H1 (cell line): ENCODE measurements at places on chromosomes 16 and 17.

DNA sequence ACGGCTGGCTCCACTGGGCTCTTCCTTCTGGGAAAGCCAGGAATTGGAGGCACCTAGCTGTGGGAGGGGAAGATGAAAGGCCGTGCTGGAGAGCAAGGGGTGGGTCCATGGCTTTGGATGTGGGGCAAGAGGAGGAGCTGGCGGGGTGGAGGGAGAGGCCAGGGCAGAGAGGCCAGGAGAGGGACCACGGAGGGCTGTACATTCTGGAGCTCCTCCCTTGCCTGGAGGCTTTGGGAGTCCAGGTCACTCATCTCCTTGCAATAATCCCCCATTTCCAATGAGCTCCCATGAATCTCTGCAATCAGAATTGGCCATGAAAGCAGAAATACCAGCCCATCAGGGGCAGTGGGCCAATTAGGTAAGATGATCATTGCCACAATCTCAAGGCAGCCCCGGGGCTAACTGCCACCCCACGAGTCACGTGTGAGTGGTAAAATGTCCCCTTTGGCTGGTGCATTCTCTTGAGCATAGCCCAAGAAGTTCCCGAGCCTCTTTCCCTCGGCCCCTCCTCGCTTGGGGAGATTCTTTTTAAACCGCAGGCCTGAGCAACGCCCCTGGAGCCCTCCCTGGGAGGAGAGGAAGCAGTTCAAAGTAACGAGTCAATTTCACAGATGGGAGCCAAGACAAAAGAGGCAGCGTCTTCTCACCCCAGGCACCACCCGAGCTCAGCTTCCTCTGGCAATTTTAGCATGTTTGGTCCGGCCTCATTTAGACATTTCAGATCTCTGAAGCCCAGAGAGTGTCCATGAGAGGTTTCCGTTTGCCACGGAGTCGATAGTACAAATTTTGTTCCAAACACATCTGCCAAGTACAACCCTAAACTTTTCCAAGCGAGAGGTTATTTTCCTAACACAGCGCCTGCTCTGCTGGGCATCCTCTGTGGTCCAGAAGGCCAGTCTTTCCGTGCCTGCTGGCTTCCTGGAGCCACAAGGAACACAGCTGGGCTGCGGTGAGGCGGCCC, 13.4 kb downstream of the RTN4RL1 start:
- DNase-seq: no peak

DNA sequence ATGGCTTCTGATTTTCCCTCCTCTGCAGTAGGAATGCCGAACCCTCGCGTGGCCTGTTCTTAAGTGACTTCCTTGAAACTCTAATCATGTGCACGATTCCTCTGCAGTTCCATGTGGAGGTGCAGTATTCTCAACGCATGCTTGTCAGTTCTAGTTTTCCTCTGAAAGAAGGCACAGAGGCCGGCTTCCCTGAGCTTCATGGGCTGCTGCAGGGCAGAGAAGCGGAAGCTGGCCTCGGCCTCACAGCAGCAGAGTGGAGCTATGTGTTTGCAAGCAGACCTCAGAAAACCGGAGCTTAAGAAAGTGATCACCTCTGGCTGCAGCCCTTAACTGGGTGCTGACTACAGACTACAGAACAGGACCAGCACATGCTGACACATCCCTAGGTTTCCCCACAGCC, 500.7 kb downstream of the GRIN2A start:
- DNase-seq: no peak

DNA sequence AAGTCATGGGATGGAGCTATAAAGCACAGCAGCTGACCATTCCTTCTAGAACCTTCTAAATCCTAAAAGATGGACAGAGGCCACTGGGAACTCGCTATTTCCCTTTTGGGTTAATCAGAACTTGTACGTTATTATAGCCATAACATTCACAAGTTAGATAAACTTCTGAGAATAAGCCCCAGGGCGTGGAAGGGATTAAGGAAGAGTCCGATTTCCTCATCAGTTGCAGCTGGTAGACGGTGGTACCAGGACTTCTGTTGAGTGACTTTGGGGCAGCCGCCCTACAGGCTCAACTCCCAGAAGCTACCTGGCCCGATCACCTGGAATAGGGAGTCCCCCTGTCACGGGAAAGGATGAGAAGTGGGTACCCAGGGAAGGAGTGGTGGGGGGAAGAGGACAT, 370.1 kb upstream of the ZFHX3 start:
- no peak for DNase-seq

DNA sequence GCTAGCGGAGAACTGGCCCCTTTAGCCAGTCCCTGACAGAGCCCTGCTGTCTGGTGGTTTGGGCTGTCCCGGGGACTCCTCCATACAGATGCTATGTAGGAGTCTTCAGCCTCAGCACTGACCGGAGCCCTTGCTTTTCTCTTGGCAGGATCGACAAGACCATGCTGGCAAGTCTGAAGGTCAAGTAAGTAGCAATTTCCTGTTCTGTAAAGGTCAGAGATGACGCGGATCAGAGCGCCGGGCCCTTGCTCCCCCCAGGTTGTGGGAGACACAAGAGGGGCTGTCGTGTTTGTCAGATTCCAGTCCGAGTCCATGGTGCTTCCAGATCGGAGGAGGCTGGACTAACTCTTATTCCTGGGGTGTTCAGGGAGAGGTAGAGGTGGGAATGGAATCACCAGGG, 4.1 kb downstream of the RAP1GAP2 start:
- DNase-seq: no peak

DNA sequence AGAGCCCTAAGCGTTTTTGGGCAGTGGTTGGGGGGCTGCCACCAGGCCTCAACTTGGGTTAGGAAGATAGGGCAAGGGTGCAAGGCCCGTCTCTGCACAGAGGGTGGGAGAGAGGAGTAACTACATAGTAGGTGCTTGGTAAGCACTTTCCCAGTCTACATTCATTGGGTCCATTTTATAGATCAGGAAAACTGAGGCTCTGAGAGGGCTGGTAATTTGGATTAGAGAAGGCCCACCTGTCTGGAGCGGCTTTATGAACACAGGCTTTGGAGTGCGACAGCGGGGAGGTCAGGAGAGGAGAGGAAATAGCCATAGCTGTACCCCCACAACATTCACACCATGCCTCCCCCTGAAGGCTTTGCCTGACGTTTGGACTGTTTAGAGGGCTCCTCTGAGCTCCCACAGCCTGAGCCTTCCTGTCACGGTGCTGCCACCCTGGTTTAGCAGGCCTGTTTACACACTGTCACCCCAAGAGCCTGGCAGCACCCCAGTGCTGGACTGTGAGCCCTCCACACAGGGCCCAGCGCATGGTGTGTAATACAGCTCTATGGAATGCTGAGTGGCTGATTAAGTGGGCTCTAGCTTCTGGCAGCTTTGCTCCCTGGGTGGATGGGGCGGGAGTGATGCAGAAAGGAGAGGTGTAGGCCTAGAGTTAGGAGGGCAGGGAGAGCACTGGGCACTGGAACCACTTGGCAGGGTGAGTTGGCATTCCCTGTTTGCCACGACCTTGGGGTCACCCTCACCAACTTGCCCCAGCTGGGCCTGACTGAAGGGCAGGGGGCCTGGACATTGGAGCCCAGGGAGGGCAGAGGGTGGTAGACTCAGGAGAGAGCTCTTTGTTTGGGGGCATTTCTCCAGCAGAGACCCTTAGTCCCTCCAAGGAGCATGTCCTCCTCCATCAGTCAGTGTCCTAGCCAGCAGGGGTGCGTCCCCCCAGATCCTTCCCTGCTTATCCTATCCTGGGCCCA, 73.7 kb downstream of the RAI1 start:
- no peak for DNase-seq

DNA sequence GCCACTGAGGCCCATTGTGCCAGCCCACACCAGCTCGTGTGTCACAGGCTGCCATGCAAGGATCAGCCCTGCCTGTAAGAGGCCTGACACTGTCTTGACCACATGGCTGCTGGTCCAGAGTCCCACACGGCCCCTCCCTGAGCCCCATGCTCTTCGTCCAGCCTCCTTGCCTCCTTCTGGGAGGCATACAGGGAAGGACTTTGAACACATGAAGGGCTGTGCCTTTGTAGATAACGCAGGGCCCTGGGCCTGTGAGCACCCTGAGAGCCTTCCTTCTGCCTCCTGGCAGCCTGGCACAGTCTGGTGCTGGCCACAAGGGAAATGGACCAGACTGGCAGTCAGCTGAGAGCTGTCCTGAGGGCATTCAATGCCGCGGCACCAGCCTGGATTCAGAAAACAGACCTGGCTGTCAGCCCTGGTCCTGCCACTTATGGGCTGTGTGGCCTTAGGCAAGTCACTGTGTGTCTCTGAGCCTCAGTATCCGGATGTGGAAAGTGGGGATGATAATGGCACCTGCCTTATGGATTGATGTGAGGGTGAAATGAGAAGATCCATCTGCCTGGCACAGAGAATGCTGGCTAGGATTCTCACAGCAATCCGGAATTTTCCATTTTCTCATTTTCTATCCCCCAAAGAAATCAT, 19.2 kb upstream of the SPNS2 start:
- no peak for DNase-seq

DNA sequence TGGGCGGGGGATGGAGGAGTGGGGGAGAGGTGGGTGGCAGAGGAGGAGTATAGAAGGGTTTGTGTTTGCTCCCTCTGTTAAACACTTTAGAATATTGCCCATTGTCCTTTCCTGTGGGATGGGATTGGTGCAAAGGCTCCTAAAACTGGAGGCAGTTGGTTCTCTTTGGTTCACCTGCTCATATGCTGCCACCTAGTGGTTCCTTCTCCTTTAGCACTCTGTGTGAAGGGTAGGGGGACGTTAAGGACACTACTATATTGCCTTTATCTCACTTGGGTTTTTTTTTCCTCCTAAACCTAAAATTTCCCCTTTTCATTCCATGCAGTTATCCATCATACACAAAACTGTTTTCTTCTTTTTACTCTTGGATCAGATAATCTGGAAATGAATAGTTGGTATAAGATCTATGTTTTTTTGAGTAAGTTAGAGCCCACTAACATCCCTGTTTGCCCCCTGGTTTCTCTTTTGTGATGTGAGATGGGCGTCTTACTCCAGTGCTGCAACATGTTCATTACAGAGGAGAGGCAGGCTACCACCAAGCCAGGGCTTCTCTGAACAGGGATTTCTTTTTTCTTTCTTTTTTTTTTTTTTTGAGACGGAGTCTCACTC, 23.8 kb downstream of the SNX11 start:
- DNase-seq: peak; percentile 15
